ENCODE measurements at places on chromosomes 6 and 20.

DNA sequence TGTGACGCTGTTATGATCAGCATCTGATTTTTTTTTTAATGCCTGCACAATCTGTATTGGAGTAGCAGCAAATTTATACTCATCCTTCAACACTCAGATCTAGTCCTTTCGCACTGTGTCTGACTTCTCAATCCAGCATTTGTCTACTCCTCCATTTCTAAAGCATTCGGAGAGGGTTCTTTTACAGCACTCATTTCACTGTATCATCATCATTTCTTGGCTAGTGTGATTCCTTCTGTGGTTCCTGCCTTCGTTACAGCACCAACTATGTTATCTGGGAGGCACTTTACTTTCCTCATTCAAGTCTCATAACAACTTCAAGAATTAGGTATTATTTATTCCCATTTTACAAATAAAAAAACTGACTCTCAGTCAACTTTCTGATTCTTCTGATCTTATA is 18.0 kb downstream of the NUDT3 start:
- DNase-seq = no peak

GRCh38 chr6:45843848-45844521 is 171.7 kb downstream of the CLIC5 start:
- no peak for DNase-seq

GRCh38 chr6:71977884-71978283 is 91.5 kb downstream of the RIMS1 start:
- no peak for DNase-seq

DNA sequence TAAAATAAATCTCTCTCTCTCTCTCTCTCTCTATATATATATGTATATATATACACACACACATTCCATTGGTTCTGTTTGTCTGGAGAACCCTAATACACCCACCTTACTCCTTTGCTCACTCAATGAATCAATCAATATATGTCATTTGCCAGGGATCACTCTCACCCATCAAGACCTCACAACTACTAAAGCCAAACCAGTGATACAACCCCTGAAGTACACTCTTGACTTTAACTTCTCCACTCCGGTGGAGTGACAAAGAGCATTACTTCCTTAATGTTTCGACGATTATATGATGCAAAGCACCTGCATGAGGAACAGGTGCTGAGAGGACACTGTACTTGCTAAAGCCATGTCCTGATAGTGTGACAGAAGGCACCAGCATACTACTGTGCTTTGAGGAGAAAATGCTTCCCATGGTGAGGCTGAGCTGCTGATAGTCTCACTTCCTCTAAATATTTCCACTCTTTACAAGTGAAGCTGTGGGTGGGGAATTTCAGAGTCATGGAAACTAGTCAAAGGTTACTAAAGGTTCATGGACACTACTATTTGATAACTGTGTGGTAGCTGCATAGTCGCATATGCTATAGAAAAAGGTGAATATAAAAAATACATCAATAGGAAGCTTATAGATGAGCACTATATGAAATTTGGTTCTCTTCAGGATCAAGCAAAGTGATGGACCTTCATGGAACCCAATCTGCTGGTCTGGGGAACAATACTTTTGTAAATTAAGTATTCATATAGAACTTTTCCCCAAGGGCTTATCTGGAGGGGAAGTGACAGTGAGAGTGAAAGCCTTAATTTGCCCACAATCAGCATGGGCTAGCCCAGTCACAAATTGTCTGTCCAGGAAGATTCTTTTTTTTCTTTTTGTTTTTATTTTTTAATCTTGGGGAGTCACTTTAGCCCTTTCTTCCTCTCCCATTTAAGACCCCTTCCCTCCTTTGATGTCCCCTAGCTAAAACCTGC is 141.9 kb upstream of the NEDD9 start:
- no peak for DNase-seq

DNA sequence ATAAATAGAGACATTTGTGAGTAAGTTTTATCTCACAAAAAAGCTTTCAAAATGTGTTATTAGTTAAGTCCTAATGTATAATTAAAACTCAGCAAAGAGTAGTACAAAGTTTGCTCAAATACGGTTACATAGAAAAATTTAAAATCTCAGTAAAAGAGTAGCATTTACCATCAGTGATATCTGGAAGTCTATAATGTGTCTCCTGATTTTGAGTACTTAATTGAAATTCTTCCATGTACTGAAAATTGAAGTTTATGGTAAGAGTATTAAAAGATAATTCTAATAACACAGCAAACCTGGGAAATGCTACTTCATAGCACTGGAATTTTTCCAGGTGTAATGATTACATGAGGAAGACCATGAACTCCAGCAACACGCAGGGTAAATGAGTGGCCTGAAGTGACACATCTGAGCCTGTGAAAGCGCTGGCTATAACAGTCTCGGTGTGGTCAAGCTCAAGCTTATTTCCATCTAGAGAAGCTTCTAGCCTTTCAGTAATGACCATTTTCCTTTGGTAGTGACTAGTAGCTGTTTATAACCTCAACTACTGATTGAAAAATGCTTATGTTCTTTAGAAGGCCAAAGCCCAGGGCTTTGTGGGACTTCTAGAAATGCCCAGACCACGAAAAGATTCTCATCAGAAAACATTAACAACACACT is 203.2 kb downstream of the ISM1 start:
- no peak for DNase-seq

DNA sequence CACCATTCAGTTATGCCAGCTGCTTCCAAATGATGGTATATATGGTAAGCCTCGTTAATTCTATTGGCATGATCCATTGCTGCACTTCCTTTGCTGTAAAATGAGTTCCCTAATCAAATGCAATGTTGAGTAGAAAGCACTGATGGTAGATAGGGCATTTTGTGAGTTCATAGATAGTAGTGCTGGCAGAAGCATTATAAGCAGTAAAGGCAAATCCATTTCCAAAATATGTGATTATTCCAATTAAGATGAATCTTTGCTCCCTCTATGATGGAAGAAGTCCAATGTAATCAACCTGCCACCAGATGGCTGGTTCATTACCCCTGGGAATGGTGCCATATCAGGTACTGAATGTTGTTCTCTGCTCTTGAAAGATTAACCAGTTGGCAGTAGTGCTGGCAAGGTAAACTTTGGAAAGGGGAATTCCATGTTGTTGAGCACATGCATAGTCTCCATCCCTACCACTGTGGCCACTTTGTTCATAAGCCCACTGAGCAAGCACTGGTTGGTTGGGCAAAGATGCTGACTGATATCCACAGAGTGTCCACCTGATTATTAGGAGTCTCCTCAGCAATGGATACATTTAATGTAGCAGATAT is 5.6 kb upstream of the TBPL1 start:
- DNase-seq = peak; percentile 85

GRCh38 chr20:22836211-22836610 is 198.9 kb upstream of the SSTR4 start:
- no peak for DNase-seq

- DNase-seq = no peak
Observed at GRCh38 chr6:24108056-24108455, 18.0 kb upstream of the NRSN1 start.

DNA sequence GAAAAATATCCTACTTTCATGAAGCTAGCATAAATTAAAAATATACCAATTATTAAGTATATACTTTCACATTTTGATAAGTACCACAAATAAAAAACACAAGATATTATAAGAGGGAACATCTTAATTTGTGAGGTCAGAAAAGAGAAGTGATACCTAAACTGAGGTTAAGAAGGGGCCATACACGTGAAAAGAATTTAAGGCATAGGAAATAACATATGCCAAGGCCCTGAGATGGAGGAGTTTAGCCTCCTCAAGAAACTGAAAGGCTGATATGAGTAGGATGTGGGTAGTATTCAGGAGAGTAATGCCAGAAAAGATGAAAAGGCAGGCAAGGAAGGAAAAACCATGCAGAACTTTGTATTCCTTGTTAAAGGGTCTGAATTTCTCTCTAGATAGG is 116.6 kb upstream of the HTR1E start:
- no peak for DNase-seq

- DNase-seq = peak; percentile 70
Observed at GRCh38 chr20:63739130-63740069, at the start of gene SLC2A4RG. SLC2A4RG (plus strand) TSS chr20:63739776; CDS start chr20:63739913, 137 bp downstream.

DNA sequence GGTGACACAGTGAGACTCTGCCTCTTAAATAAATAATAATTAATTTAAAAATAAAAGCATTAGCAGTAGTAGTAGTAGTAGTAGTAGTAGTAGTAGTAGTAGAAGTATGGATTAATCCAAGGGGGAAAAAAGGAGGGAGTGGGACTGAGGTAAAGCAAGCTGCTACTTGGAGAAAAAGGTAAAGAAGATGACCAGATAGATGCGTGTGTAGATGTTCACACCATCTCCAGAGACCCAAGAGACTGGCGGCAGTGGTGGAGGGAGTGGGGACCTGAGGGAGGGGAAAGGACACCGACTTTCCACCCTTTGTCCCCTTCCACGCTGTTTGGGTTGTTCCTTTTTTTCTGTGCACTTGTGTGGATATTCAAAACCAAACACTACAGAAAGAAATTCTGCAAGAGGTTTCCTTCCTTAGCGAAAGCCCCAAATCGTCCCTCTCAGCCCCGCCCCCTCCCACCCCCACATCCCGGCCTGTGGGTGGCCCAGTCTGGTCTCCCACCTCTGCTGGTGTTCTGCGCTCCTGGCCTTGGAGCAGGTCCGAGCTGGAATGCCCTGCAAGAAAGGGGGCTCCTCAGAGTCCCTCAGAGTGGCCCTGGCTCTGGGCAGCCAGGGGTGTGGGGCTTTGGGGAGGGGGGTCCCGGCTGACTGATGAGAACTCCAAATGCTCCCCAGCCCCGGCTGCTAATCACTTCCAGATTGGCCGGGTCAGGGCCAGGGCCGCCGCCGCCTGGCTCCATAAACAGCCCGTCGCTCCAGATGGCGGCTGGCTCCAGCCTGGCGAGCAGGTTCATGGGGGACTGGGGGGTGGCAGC is 60.2 kb downstream of the UBE2V1 start:
- DNase-seq = peak; percentile 20

DNA sequence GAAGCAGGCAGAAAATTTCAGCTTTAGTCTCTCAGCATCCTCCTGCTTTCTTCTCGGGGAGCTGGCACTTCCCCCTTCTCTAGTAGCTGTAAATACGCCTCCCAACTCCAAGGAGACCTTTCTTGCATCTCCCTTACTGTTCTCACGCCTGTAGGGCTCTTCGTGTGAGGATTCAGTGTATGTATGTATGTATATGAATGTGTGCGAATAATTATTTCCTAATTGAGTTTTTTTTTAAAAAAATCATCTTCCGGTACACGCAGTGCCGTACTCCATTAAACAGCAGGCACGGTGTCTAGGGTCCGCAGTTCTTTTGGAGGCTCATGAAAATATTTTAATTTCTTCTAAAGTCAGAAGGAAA is 85.4 kb downstream of the HFE start:
- peak; percentile 78 for DNase-seq

DNA sequence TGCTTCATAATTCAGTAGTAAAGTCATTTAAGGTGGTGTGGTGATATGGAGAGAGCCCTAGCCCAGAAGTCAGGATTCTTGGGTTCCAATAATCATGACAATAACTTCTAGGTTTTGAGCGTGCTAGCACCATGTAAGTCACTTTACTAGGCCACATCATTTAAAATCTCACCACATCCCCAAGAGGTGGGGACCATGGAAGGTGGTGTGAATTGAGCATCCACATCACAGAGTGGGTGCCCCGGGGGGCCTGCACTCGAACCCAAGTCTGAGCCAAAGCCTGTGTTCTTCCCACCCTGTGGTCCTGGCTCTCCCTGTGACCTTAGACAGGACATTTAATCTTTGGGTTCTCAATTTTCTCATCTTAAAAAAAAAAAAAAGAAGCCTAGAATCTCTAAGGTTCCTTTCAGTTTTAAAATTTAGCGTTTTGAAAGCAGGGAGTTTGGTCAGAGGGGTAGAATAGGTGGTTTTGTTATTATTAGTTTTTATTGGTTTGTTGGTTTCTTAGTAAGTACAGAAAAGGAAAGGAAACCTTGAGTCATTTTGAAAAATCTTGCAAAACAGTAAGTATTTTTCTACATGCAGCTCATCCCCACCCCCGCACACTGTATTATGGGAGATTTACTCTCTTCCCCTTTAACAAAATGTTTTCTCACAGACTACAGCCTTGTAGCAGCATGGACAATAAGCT is 26.4 kb downstream of the ARMC2 start:
- no peak for DNase-seq

- DNase-seq = no peak
Observed at GRCh38 chr20:600736-601135, 9.4 kb downstream of the TCF15 start.

DNA sequence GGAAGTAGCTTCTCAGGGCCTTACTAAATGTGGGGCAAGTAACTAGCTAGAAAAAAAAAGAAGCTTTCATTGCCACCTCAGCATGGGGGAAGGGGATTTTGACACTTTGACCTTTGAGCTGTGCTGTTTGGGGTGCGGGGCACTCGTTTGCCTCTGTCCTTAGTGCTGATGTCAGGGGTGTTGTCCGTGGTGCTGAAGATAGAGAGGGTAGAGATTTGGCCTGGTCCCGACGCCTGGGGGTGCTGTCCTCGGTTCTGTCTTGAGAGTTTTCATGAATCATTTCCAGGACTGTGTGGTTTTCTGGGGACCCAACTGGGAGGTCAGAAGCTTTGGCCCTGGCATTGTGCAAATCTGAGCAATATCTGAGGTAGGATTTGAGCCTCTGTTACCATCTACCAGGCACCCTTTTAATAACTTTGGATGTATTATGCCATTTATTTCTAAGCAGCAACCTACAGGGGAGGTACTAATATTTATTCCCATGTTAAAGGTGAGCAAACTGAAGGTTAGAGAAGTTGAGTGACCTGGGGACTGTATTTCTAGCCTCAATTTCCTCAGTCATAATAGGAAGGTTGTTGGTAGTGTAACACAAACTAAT is 78.0 kb downstream of the DLGAP4 start:
- DNase-seq = peak; percentile 24

DNA sequence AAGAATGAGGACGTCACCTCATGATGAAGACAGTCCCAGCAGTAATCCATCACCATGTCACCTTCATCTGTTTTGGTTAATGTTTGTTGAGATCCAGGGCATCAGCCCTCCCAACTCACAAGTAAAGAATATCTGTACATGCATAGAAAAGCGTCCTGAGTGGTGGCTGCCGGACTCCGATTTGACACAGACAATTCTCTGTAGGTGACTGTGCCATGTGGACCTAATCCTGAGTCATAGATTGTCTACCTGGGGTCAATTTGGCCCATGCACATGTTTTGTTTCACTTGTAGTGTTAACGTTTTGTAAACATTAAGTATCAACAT is 168.4 kb upstream of the UST start:
- no peak for DNase-seq

DNA sequence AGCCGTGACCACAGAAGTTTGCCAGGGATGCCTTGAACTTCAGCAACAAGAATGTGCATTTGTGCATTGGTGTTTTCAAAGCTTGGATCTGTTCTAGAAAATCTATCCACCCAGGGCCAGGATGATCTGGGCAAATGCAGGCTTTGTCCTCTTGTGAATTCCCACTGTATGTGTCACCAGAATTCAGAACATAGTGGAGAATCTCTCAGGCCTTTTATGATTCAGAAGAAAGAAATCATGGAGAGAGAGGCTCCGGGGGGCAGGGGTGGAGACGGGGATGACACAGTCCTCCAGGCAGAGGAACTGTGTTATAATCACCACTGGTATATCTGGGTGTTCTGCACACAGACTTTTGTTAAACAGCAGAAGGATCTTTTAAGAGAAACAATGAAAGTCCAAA is 304.1 kb downstream of the CDH4 start:
- DNase-seq = no peak
